HuH-7.5 (cell line): ENCODE measurements at places on chromosomes 5 and 9.

DNA sequence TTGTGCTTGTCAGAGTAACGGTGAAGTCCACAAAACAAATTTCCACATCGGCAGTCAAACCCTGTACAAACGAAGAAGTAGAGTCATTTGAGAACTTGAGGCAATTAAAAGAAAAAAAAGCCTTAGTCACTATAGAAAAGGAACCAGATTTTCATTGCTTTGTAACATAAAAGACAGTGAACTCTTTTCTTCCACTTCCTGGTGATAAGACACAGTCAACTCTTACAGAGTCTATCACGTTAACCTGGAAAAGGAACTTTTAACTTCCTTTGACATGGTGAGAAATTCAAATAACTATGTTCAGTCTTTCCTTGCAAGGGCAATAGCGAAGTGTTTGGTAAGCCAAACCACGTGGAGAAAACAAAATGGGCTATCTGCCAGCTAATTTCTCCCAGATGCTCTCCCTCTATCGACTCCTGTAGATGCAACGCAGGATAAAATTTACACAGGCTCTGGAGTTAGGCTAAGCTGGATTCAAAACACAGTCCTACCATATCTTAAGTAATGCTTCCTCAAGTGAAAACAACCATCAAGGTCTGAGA, 8.9 kb downstream of the ZFAND5 start:
- no peak for DNase-seq

- no peak for DNase-seq
These were observed 88.8 kb downstream of the PHF2 start for GRCh38 chr9:93665128-93665636.

DNA sequence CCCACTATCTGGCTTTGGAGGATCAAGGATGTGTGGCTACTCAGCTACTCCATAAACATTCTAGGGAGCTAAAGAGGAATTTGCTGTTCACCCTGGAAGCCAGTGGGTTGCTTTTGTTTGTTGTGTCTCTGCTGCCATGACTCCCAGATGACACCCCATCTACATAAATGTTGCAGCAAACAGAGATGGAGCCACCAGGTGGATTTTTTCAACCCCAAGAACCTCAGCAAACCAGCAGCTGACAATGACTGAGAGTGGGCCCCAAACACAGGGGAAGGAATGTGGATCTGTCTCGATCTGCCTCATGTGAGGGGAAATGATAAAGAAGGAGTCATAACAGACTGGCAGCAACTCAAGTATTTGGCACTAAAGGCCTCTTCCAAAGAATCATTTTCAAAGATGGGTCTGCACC, 132.7 kb upstream of the TNC start:
- DNase-seq, result no peak

DNA sequence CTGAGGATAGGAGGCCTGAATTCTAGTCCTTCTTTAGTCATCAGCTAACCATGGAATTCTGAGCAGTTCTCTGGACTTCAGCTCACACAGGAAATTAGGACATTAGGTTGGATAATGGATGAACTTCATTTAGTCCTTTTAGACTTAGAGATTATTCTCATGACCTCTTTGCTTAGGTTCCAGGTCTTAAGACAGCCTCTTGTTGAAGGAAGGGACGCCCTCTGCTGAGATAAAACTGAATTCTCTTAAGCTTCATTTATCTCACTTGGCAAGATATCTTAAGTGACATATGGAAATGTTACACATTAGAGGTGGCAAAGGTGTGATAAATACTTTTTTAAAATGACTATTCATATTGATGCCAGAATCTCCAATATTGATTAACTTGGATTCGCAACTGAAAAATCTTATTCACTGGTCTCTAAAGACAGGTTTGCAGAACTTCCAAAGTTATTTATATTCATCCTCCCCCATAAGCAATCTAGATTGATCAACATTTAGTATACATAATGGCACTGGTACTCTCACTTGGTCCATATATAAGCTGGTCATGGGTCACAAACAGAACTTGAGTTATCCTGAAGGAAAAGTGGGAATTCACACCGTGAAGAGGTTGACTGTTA, 16.9 kb upstream of the ZNF366 start:
- DNase-seq, result no peak

DNA sequence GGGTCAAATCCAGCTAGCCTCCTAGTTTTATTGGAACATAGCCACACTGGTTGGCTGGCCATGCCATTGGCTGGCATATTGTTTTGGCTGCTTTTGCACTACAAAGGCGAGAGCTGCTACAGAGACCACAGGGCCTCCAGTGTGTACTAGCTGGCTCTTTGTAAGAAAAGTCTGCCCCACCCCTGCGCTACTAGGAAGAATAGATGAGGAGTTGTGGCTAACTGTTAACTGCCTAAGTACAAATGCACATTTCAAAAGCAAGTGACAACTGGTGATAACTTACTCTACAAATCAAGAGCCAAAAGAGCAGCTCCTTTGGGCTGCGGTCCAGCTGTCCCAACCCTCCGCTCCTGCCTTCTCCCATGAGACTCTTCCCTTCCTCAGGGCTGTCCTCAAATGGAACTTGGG, 63.9 kb downstream of the SERINC5 start:
- DNase-seq, result no peak

DNA sequence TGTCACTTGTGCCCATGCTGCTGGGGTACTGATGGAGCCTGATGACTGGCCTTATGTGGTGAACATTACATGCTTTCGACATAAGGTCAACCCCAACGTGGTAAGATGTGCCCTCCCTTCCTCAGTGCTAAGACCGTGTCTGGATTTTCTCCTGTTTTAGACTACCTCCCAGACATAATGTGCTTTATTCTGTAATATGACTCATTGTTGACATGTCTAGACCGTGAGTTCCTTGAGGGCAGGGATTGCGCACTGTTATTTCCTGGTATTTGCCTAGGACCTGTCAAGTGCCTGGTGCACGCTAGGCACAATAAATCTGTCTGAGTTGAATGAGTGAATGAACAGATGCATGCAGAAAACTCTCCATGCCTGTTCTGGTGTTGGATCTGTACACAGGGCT, 346.0 kb downstream of the KDM4C start:
- DNase-seq, result no peak

- DNase-seq, result no peak
These were observed 68.1 kb upstream of the ABL1 start for GRCh38 chr9:130766927-130767307.

DNA sequence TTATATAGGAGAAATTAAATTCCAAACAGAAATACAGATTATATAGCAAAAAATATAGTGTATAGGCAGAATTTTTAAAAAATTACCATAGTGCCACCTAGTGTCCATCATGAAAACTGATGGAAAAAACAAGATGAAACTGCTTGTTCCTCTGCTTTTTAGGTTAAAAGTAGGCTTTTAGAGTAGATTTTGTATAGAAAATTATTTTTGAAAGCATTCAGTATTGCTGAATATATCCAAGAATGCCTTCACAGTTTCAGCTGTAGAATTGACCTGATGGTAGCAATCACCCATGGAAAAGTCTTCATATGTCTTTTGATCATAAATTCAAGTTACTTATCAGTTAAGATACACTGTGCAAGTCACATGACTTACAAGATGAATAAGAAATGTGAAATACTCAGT, 19.7 kb downstream of the RIOK2 start:
- no peak for DNase-seq

DNA sequence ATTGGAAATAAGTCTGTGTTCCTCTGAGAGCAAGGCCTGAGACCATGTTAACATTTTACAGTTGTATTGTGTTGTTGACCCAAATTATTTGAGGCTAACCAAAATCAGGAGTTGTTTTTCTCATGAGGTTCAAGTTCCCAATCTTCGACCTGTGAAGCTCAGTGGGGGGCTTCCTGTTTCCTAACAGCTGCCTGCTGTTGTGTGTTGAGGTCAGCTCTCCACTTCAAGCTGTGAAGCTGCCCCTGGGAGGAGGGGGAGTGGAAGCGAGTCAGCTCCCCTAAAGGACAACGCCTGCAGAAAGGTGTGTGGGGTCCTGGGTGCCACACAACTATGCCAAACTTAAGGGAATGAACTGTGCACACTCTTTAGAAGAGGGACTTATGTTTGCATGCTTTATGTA, 295.5 kb downstream of the IRX1 start:
- DNase-seq, result no peak

DNA sequence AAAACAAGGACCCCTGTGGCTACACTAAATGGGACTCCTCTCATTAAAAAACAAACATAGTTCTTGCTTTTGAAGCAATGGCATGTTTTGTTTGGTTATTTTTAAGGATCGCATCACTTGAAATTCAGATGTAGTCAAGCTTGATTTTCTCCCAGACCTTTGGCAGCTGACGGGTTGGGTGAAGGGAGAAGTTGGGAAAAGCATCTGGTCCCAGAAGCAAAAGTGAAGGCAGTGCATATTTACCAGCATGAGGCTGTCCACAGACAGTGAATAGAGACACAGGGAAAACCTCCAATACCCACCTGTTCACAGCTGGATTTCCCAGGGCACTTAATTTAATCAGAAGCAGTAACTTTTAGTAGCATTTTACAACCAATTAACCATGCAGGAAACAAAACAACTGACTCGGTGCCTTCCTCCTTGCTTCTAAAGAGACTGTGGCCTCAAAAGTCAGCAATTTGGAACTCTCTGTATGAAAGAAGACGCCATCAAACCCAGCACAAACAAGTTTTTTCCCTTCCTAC, 245.4 kb downstream of the EBF1 start:
- no peak for DNase-seq

DNA sequence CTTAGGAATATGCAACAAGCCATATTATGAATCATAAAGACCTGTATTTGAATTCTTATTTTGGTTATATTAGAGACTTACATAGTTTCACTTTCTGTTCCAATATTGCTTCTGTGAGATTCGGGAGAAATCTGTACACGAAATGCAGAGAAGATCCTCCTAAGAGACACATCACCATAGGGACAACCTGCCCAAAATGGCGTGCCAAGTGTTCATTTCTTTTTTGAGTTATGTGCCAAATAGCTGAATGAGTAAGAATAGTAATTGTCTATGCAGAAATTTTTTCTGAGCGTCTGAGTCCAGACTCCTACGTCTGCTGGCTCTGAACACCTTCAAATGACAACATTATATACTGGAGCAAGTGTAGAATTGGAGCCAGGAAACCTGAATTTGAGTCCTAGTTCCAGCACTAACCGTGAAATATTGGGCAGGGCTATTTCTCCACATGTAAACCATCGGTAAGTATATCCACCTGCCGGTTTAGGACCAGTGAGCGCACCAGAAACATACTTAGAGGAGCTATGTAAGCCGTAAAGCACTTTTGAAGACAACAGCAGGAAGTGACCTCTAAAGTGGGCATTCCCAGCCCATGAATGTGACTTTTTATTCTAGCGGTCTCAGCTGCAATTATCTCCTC, 163.9 kb upstream of the DMRT1 start:
- DNase-seq, result no peak

- DNase-seq, result no peak
These were observed 91.1 kb upstream of the CD180 start for GRCh38 chr5:67287510-67288268.

DNA sequence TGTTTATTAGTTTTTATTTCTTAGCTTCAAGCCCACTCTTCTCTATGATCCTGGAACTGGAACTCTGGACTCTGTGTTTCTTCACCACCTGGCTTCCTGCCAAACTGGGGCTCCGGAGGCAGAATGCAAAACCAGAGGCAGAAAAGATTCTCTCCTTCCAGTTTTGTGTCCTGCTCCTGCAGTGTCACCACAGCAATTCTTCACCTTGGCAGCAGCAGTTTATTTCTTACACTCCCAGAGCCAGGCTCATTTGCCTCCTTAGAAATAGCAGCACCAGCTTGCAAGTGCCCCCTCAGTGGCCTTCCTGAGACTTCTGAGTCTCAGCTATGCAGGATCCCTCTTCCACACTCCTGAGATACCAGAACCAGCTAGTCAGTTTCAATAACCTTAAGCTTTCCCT, 26.7 kb upstream of the CAMK4 start:
- DNase-seq, result no peak

- DNase-seq, result no peak
These were observed 3.3 kb downstream of the PPIC start for GRCh38 chr5:123033157-123033671.

DNA sequence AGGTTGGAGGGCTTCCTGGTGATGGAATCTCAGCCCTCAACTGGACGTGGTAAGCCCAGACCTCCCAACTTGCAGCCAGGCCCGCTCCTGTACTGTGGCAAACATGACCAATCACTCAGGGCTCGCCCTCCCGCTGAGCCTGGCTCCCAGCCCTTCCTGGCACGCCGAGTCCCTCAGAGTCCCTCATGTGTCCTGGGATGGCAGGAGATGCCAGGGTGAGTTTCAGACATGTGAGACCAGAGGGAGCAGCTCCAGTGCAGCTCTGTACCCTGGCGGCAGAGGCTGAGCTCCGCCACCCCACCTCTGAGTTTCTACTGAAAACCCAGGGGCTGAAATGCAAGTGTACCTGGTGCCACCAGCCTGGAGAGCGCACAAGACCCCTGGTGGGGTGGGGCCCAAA, 42.0 kb upstream of the RXRA start:
- no peak for DNase-seq

DNA sequence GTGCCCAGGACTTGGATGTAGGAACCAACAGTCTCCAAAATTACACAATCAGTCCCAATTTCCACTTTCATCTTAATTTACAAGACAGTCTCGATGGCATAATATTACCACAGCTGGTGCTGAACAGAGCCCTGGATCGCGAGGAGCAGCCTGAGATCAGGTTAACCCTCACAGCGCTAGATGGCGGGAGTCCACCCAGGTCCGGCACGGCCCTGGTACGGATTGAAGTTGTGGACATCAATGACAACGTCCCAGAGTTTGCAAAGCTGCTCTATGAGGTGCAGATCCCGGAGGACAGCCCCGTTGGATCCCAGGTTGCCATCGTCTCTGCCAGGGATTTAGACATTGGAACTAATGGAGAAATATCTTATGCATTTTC, 837 bp downstream of the PCDHB2 start:
- no peak for DNase-seq

DNA sequence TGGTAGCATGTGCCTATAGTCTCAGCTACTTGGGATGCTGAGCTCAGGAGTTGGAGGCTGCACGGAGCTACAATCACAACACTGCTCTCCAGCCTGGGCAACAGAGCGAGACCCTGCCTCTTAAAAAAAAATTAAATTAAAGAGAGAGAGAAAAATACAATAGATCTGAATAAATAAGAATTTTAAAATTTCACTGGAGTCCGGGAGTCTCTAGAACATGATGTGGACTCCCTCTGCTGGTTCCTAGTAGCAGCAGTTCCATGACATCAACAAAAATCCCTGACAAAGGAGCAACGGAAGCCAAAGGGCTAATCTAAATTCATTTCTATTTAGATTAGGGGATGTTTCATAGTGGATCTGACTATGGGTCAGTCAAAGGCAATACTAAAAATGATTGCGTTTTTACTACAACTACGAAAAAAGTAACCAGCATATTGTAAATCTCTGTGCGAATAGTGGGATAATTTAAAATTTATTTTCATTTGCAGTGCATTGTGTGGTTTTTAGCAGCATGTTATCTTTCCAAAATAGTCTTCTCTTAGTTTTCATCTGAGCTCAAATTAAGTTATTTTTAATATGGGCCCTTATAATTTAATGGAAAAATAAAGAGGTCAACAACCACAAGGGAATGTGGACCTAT, 6.7 kb downstream of the INIP start:
- DNase-seq, result no peak

DNA sequence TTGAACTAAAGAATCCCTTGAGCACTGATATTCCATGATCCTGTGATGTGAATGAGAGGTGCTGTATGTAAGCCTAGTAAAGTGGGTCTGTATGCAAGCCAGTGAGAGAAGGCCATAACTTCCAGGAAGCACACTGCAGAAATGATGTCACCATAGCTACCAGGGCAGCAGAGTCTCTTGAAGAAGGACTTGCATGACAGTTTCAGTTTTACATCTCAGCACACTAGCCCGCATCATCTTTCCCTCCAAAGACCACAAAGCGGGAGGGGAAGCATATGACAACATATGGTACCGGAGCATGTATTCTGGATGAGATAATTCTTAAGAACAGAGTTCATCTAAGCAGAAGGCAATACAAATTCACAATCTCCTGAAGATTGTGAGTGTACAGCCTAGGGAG, 37.6 kb upstream of the MAST4 start:
- DNase-seq, result no peak
